Activated CD4-positive, alpha-beta T cell treated with anti-CD3 and anti-CD28 coated beads, Interleukin-2, amount 10 ng/mL, durations not matched to agents 7 days and 5 days (primary cell): ENCODE measurements at places on chromosomes 2 and 18.
A peak's percentile ranks its signal among the peaks of the same experiment; 100 is the strongest.

DNA sequence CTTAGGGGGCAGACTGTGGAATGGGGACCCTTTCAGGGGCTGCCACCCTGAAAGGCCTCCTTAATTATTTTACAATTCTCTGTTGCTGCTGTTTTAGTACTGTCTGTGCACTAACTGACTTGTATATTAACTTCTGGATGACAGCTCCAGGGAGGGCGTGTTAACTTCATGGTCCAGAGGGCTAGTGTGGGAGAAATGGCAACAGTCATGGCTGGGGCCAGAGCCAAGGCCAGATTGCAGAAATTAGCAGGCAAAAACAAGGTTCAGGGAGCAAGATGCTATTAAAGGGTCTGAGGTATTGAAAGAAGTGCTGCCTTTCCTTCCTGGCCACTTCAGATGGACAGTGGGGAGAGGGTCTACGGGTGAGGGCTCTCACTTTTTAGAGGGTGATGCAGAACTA is 9.1 kb downstream of the WIPF1 start:
- DNase-seq, result no peak

GRCh38 chr2:121907928-121908327 is 152.5 kb downstream of the TSN start:
- no peak for DNase-seq

GRCh38 chr2:125471963-125472362 is 1184.0 kb upstream of the GYPC start:
- DNase-seq, result no peak

- peak; percentile 13 for DNase-seq
Observed at GRCh38 chr2:159516241-159516758, 100.0 kb downstream of the BAZ2B start.

DNA sequence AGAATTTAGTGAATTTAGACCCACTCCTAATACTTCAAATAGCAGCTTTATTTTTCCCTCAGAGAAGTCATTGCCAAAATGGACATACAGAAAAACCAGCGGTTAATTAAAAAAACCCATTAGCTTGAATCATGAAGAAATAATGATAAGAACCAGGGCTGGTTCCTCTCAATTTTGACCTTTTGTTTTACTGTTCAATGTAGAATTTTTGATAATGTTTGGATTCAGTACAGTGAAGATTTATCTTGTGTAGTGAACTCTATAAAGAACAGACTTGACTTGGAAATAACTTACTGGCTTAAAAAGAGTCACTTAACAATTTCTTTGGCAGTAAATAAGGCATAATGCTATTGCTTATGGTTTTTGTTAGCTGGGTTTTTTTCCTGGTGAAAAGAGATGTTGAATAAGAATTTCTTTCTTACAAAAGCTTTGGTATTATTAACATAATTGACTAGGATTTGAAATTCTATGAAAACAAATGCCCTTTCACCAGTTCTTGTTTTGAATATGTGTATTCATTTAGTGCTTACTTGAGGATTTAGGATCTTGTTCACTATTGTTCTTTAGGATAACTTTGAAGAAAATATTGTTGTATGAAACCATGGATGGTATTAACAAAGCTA is 73.4 kb upstream of the ITPRID2 start:
- no peak for DNase-seq

- DNase-seq, result no peak
Observed at GRCh38 chr2:229256376-229256775, 14.7 kb downstream of the PID1 start.

DNA sequence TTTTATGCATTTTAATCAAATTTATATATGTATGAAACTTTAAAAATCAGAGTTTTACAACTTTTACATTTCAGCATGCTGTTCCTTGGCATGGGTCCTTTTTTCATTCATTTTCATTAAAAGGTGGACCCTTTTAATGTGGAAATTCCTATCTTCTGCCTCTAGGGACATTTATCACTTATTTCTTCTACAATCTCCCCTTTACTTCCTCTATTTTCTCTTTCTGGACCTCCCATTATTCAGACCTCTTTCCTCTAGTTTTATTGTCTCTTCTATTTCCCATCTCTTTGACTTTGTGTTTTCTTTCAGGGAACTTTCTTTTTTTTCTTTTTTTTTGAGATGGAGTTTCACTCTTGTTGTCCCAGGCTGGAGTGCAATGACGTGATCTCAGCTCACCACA is 5.7 kb downstream of the PROC start:
- no peak for DNase-seq

- no peak for DNase-seq
Observed at GRCh38 chr2:116696223-116696622, 1118.3 kb upstream of the DDX18 start.

DNA sequence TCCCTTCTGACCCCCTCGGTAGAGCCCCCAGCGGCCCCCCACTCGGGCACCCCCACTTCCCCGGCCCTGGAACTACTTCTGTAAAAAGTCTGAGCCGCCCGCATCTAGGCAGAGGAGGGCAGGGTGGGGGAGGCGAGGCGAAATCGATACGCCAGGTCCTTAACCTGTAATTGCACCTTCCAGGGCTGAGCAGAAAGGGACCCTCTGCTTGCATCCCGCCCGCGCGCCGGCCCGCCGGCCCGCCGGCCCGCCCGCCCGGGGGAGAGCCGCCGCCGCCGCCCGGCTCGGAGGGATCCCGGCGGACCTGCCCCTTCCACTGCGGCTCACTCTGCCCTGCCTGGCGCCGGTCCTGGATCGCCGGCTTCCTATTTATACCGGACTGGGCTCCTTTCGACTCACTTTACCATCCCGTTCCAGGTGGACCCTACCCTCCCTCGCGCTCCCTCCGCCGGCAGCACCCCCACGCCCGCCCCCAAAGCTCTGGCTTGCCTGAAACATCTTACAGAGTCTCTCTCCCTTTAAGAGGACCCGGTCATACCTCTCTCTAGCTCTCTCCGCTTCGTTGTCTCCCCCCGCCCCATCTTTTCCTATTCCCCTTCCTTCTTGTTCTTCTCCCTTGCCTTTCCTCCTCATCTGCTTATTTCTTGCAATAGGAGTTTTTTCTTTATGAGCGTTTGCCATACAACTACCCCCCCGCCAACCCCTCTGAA is 797 bp downstream of the KLHL14 start:
- DNase-seq, result no peak

GRCh38 chr2:159186462-159186861 is 100.0 kb downstream of the WDSUB1 start:
- no peak for DNase-seq

DNA sequence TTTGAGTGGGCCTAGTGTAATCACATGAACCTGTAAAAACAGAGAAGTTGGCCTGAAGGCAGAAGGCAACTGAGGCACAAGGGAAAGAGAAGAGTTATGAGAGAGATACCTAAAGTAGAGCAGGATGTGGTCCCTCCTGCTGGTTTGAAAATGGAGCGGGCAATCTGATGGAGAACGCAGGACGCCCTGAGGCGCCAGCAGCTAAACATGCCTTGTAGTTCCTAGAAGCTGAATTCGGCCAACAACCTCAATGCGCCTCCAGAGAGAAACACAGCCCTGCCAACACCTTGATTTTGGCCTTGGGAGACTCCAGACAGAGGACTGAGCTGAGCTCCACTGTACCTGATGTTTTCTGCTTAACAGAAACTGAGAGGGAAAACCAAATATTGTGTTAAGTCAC is 469.9 kb downstream of the SOCS6 start:
- DNase-seq, result no peak

DNA sequence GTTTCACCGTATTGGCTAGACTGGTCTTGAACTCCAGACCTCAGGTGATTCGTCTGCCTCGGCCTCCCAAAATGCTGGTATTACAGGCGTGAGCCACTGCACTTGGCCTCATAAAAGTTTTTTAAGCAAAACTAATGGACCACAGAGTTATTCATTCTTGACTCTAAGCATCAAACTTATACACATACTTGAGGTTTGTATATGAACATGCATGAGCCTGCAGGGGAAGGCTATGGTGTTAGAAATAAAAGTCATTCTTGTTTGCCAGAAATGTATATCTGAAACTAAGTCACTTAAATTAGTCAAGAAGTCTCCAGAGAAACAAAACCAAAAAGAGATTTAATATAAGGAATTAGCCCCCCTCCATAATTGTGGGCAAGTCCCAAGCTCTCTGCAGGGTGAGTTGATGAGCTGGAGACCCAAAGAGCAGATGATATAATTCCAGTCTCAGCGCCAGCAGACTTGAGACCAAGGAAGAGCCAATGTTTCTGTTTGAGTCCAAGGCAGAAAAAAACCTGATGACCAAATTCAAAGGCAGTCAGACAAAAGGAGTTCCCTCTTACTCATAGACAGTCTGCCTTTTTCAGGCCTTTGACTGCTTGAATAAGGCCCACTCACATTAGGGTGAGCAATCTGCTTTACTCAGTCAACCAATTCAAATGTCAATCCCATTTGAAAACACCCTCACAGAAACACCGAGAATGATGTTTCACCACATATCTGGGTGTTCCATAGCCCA is 69.0 kb upstream of the DSG1 start:
- DNase-seq, result no peak

GRCh38 chr2:41856946-41857345 is 190.9 kb upstream of the PKDCC start:
- no peak for DNase-seq

- no peak for DNase-seq
Observed at GRCh38 chr2:180227461-180227860, 220.4 kb upstream of the CWC22 start.

DNA sequence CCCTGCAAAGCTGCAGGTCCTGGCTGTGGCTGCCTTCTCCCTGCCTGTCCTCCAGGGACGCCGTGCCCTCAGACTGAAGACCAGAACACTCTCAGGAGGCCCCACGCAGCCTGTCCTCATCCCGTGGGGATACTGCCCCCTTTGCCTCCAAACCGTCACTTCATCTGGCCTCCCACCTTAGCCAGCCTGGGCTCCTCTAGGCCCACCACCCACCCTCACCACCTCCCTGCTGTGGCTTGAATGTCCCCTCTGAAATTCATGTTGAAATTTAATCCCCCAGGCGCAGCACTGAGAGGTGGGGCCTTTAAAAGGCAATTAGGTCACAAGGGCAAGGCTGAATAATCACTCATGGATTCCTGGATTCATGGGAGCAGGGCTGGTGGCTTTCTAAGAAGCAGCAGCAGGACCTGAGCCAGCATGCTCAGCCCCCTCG is 198.2 kb downstream of the SEPTIN10 start:
- DNase-seq, result no peak

- DNase-seq, result no peak
Observed at GRCh38 chr2:119478188-119478977, 45.9 kb downstream of the SCTR start.

- no peak for DNase-seq
Observed at GRCh38 chr2:39923455-39923854, 144.4 kb upstream of the THUMPD2 start.

DNA sequence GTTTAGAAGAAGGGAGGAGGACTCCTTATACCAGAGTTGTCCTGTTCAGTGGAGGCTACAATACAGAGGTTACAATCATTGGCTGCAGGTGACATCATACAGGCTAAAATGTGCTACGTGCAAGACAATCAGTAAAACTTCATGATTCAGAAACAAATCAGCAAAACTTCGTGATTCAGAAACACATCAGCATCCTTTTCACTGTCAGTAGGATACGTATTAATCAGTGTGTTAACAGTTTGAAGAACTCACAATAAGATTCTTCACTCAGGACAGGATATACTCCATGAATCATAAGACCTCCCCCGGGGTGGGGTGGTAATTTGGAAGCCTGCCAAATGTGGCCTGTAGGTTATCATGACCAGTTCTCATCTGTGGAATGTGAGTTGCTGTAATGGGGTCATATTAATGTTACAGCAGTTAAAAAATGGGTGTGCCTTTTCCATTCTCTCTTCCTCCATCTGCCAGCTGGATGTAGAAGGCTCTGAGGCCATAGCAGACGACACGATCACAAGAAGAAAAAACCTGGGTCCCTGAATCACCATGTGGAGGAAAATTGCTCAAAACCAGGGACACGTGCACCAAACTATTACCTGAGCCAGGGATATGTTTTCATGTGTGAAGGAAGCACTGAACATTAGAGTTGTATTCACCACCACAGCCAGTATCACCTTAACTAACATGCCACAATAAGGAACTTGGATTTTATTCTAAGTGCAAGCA is 134.8 kb upstream of the CREB1 start:
- no peak for DNase-seq

DNA sequence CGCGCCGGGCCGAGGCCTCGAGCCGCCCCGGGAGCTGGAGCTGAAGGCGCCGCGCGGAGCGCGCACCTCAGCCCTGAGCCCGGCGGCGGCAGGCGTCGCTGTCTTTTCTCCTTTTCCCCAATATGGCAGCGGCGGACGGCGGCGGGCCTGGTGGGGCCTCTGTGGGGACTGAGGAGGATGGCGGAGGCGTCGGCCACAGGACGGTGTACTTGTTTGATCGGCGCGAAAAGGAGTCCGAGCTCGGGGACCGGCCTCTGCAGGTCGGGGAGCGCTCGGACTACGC is 369 bp downstream of the SMCHD1 start:
- DNase-seq, result no peak

GRCh38 chr2:55490554-55490953 is 29.0 kb upstream of the CFAP36 start:
- no peak for DNase-seq

GRCh38 chr2:19929226-19929625 is 27.4 kb upstream of the TTC32 start:
- no peak for DNase-seq
